Mammary microvascular endothelial cell (primary cell): ENCODE measurements at places on chromosomes 13 and 19. TPM values are rescaled to one million over a fixed set of nuclear protein-coding genes. Genes with fewer than 3 reads are reported as not detected.

Gene ZNF254
- 4.2 and 6.9 TPM in 2 replicates for total RNA-seq

Gene KCNN4
- total RNA-seq = 1.3 and 3.2 TPM in 2 replicates

Gene ZNF112
- total RNA-seq = 2.1 and 2.4 TPM in 2 replicates

Gene ARHGAP45
- total RNA-seq = 43.0 and 45.8 TPM in 2 replicates

Gene THAP8
- 5.8 and 6.0 TPM in 2 replicates for total RNA-seq

Gene ZSCAN4
- total RNA-seq = not detected in 2 replicates
